ENCODE measurements at places on chromosomes 12 and 14.

DNA sequence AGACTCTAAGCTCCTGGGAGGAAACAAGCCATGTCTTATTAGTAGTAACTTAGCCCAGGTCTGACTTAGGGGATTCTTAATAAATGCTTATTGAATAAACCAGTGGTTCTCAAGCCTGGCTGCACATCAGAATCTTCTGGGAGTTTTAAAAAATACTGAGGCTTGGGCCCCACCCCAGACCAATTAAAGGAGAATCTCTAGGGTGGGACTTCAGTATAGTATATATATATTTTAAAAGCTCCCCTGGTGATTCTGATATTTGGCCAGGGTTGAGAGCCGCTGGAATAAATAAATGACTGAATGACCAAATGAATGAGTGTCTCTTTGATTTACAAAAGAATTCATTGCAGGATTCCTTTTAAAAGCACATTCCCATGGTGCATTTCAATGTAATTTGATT, 151.5 kb upstream of the GSC start:
- no peak for DNase-seq

DNA sequence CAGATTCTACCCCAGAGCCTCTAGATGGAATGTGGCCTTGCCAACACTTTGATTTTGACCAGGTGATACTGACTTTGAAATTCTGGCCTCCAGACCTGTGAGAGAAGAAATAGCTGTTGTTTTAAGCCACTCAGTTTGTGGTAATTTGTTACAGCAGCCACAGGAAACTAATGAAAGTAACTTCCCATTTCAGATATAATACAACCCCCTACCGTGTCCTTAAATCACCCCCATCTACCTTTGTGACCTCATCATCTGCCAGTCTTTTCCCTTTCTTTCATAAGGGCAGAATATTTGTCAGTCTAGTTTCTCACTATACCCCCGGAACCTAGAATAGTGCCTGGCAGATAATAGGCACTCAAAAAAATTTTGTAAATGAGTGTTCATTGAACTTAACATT, 39.6 kb downstream of the PPP4R4 start:
- DNase-seq = no peak

DNA sequence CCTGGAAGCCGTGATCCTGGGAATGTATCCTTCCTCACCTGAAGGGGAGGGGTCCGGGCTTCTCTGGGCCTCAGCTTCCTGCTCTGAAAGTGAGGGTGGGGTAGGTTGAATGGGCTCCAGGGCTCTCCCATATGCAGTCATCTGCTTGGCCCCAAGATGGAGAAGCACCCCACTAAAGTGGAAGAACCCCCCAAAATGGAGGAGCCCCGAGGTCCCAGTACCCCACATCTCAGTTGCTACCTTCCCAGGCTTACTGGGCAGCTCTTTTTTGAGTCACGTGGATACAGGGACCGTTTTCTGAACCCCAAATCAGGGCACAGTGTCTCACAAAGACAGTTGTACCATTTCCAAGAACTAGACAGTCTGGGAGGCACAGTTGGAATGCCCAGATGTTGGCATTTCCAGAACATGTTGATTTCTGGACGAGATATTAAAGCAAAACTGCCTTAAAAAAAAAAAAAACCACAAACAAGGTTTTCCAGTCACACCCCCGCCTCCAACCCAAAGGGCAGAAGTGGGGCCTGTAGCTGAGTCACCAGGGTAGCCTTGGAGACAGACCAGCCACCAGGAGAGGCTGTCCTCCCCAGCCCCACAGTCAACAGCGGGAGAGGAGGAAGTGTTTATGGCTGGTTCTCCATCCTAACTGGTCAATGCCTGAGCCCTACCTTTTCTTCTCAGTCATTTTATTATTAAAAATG, 12.1 kb downstream of the VASH1 start:
- DNase-seq = no peak

GRCh38 chr14:20711685-20712084, 23.1 kb downstream of the ANG start:
- DNase-seq = no peak

DNA sequence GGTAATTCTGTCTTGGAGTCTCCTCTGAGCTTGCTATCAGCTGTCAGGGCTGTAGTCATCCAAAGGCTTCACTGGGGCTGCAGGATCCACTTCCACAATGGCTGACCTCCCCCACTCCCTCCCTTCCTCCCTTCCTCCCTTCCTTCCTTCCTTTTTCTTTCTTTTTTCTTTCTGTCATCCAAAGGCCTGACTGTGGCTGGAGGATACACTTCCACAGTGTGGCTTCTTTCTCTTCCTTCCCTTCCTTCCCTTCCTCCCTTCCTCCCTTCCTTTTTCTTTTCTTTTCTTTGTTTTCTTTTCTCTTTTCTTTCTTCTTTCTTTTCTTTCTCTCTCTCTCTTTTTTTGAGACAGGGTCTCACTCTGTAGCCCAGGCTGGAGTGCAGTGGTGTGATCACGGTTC, 30.6 kb downstream of the ARF6 start:
- no peak for DNase-seq

DNA sequence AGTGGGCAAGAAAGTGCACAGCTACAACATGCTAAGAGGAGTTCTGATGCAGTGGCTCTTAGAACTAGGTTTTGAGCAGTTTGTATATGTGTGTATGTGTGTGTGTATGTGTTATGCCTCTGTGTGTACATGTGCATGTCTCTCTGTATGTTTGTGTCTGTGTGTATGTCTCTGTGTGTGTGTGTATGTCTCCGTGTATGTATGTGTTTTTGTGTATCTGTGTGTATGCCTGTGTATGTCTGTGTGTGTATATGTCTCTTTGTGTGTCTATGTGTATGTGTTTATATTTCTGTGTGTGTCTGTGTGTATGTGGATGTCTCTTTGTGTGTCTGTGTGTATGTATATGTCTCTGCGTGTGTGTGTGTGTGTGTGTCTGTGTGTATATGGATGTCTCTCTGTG, 139.6 kb downstream of the C12orf75 start:
- no peak for DNase-seq

DNA sequence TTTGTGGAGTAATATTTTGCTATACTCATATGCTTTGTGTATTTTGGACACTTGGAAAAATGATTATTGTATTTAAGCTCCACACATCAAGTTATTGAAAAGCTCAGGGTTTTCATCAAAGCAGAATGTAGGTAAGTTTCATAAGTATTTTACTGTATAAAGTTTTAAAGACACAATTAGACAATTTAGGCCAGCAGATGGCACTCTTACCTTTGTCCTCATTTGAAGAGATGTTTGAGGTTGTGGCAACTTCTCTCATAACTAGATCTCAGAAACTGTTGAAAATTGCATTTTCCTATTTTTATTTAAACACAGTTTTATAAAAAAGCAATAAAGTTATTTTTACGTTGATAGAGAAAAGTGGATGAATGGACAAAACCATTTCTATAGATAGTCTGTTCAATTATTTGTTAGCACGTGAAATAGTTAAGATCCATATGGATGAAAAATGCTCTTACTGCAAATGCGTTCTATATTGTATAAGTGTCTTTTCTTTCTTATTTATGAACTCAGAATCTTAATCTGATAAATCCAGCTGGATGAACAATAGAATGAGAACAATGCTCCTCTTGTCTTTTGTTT, 300.0 kb downstream of the AEBP2 start:
- no peak for DNase-seq

GRCh38 chr14:104444159-104445030, 135.2 kb upstream of the C14orf180 start:
- no peak for DNase-seq

DNA sequence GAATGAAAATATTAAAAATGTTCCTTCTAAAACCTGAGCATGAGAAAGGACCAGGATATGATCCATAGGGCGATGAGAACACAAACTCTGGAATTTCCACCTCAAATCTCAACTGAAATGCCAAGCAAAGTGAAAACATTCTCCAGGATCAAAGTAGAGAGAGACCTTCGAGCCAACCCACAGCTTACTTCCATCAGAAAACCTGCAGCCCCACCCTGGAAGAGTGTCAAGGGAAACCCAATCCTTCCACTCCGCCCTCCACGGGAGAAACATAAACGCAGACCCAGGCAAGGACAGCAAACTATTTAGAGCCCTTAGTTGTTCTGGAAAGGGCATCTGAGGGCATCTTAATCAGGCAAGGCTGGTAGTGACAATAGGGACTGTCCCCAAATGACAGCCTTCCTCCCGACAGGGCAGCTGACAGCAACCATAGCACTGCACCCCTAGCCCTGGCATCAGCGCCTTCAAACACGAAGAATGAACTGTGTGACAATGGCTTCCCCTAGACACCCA, 21.8 kb downstream of the SLC15A4 start:
- no peak for DNase-seq

GRCh38 chr14:102951799-102952198, 29.3 kb downstream of the AMN start:
- DNase-seq = no peak

DNA sequence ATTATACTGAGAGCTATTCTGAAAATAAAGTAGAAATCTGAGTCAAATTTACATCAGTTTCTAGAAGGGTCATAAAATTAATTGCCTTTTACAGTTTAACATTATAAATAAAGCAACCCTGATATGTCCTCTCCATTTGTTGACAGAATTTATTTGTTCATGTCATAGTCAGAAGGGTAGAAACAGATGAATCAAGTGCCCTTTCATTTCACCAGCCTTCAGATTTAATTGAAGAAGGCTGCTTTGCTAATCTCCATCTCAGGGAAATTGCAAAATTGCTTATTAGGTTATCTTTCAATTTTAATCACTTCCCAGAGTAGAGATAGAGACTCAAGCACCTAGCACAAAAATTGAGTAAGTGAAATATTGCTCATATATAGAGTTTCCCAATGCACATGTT, 76.8 kb downstream of the ATXN7L3B start:
- no peak for DNase-seq

DNA sequence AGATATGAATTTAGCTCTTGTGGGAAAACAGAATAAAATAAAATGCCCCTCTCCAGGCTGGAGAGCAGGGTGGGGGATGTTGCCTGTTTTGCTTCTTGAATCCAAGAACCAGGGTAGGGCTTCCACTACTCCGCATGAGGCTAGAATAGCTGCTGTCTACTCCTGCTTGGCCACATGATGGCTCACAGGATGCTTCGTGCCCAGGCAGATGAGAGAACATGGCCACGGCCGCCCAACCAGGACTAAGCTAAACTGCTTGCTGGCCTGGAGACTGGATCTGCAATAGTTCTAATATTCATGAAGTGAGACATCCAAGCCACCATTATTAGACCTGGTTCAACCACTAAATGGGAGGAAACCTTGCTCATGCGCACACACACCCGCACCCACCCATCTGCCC, 122.2 kb upstream of the METAP2 start:
- no peak for DNase-seq

DNA sequence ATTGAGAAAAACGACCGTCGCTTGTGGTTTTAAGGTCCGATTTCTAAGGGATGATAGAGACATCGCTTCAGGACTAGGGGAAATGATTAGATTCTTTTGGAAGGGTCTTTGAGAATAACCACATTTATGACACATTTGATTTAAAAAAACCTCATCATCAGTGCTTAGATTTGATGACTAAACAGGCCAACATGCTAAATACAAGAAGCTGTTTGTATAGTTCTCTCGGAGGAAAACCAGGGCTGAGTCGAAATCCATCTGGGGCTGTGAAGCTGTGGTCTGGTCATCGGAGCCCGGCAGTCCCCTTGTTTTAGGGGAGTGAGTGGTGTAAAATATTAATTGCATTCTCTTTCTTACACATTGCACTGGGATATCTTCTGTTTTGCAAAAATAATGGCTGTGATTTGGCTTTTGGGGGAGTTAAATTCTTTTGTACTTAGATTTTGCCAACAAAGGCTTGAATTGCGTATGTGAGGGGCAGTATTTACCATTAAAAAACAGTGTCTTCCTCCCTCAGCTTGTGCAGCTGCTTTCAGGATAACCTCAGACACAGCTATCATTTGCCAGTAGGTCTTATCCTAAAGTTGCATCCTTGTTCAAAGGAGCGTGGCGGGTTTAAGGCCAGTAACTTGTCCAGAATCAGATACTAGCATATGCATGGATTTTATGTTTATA, 550 bp downstream of the GNG2 start:
- DNase-seq = no peak

DNA sequence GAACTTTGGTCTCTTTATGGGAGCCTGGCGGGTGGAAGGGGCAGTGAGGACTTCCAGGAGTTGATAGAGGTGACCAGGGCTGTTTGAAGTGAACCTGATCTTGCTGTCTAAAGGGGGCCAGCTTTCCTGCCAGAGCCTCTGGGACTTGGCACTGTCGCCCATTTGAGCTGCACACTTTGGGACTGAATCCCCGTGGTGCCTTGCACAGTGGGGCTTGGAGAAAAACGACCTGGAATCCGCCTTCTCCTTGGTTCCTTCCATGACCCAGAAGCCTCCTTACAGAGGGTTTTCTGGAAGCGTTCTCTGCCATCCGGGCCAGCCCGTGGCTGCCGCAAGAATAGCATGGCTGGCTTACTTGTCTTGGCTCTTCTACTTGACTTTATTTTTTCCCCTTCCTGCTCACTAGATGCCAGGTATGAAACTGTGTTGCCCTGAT, 2.0 kb downstream of the RFLNA start:
- no peak for DNase-seq

GRCh38 chr12:109356577-109356976, 8.9 kb downstream of the MYO1H start:
- no peak for DNase-seq

DNA sequence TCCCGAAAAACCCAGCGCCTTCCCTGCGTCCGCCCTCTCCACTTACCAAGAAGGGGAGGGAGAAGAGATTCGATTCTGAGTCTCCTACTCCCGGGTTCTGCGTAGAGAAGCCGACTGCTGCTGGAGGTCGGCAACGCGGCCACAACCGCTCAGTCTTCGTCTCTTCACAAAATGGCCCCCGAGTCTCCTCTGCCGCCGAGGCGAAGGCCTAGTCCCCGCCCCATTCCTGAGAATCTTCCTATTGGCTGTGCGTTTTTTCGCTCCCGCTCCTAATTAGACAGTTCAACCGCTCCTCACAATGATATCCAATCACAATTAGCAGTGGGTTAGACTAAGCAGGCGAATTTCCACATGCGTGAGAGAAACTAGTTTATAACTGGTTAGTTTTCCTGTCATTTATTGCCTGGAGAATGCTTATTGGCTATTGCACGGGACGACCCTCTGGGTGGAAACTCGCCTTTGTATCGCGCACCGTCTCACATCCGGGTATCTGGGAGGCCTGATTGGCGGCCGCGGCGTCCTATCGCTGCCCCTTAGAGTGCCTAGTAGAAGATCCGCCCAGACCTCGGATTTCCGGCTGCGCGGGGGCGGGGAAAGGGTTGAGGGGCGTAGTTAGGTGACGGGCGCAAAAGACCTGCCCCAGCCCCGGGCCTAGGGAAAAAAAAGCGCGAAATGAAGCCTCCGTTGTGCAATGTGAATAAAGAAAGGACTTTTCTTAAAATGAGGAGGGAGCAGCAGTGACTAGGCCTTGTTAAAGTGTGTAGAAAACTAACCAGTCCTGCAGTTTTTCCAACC, at the start of gene HNRNPC:
HNRNPC (minus strand) TSS at position 191 of the 795 bp plus-strand sequence. CDS start 35,249 bp downstream, outside the sequence.
- DNase-seq = peak; percentile 100

All from stimulated activated CD4-positive, alpha-beta T cell treated with anti-CD3 and anti-CD28 coated beads, Interleukin-1b, Interleukin-23, amount 100 ng/mL, for 24 hours (primary cell).